NCI-H187 treated with DMSO at 0.1 percent for 48 hours (cell line): ENCODE measurements at places on chromosomes 7 and 10.
A peak's percentile ranks its signal among the peaks of the same experiment; 100 is the strongest.

- no peak for DNase-seq
Measured at GRCh38 chr7:12092499-12093130, 118.5 kb upstream of the TMEM106B start.

- no peak for DNase-seq
Measured at GRCh38 chr10:72176701-72177100, 39.1 kb upstream of the ANAPC16 start.

DNA sequence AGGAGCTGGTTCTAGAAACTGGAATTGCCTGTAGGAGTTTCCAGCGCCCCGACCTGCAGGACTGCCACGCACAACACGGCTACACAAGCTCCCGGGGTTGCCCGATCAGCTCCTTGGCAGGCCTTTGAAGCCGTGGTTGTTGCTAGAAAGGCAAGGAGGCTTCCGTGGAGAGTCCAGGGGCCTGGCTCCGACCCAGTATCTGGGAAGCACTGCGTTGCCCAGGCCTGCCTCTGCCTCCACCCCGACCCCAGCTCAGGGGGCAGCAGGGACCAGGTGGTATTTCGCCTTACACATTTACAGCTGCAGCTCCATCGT is 54.4 kb downstream of the PROSER2 start:
- DNase-seq = no peak

DNA sequence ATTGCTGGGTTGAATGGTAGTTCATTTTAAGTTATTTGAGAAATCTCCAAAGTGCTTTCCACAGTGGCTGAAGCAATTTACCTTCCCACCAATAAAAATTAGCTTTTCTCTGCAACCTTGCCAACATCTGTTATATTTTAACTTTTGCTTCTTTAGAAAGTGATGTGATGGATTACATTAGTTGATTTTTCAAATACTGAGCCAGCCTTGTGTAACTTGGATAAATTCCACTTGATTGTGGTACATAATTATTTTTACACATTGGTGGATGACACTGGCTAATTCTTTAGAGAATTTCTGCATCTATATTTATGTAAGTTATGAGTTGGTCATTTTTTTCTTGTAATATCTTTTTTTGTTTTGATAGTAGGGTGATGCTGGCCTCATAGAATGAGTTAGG is 634.1 kb downstream of the GALNT17 start:
- DNase-seq = no peak

GRCh38 chr7:2474813-2475677 is 1.2 kb downstream of the GRIFIN start:
- no peak for DNase-seq

- no peak for DNase-seq
Measured at GRCh38 chr7:155306673-155307470, 9.2 kb downstream of the INSIG1 start.

DNA sequence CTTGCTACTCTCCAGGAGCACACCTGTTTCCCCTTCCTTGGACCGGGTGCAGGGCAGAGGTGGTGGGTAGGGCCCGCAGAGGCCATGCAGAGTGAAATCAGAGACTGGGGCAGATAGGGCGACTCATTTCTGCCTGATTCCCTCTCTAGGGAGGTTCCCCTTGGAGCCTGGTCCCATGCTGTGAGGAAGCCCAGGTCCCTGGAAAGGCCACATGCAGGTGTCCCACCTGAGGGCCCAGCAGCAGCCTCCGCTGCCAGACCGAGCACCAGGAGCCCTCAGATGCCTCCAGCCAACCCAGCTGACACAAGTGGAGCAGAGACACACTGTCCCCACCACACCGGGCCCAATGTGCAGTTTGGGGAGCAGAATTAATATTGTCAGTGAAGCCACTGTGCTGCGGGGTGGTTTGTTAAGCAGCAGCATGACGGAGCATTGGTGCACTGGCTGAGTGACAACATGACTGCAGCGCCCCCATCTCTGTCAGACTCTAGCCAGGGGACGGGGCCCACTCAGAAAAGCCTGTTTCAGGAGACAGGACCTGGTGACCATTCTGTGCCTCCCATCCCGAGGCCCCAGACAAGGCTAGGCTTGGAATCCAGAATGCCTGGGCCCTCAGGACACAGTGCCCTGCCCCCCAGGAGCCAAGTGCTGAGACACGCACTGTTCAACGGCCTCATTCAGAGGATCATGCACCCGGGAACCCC is 30.4 kb upstream of the RET start:
- no peak for DNase-seq

- DNase-seq = no peak
Measured at GRCh38 chr7:116534790-116535189, 10.0 kb downstream of the CAV1 start.

GRCh38 chr7:22564511-22565045 is 64.6 kb upstream of the STEAP1B start:
- no peak for DNase-seq

DNA sequence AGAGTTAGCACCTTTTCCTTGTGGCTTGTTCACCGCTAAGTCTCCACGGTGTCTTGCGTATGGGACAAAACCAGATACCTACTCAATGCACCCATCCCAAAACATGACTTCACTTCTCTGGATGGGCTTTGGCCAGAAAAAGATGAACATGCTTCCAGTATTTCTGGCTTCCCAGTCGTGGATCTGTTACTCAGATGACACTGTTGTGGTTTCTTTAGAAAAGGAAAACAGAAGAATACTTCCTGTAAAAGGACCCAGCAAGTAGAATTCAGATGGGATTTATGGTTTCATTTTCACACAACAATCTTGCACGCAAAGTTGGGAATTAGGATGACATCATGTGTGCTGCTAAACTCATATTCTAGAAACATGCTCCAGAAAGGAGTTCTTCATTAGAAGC is 216.7 kb downstream of the ADAM12 start:
- DNase-seq = no peak

- DNase-seq = no peak
Measured at GRCh38 chr10:45001381-45002148, 842 bp downstream of the ZNF22 start.

DNA sequence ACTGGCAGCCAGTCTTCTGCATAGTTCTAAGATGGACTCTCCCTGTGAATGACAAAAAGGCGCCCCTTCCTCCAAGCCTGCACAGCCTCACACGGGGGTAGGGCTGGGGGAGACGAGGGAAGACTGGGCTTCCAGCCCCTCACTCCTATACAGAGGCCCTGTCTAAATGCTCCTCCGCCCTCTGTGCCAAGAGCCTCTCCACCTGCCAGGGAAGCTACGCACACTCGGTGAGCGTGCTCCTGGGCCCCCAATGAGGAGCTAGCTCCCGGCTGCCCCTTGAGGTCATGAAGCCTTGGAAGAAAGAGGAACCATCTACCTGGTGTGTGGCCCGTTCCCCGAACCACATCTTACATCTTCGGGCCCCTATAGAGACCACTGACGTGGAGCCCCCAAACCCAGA is 54.8 kb downstream of the CRTAC1 start:
- no peak for DNase-seq

DNA sequence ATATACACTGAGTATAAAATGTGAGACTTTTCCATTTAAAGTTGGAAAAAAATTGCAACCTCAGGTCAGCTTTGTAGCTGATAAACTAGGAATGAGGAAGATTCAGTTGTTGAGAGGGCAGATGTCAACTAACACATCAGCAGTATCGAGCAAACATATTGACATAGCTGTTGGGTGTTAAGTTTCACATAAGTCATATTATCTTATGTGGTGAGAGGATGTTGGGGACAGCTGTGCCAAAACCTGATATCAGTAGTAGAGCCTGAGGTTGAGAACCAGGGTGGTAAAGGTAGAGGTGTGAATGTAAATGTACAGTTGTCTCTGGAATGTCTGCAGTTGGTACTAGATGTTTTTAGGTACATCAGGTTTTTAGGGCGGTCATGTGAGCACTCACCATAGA is 5.0 kb downstream of the ZRANB1 start:
- DNase-seq = no peak

- no peak for DNase-seq
Measured at GRCh38 chr7:42831718-42832522, 80.0 kb downstream of the C7orf25 start.

DNA sequence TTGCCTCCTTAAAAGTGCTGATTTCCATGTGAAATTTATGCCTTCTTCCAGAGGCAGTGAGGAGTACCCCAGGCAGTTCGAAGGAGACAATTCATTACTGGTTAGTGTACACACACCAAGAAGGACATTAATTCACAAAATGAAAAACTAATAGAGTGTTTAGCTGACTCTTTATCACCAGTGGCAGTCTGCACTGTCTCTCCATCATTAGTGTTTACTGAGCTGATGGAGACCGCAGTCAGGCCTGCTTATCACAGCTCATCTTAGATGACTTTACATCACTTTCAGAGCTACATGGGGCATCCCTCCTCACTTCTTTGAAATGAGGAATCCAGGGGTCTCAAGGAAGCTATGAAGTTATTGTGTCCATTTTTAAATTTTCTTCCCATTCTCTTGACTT is 155.5 kb upstream of the LRGUK start:
- no peak for DNase-seq

DNA sequence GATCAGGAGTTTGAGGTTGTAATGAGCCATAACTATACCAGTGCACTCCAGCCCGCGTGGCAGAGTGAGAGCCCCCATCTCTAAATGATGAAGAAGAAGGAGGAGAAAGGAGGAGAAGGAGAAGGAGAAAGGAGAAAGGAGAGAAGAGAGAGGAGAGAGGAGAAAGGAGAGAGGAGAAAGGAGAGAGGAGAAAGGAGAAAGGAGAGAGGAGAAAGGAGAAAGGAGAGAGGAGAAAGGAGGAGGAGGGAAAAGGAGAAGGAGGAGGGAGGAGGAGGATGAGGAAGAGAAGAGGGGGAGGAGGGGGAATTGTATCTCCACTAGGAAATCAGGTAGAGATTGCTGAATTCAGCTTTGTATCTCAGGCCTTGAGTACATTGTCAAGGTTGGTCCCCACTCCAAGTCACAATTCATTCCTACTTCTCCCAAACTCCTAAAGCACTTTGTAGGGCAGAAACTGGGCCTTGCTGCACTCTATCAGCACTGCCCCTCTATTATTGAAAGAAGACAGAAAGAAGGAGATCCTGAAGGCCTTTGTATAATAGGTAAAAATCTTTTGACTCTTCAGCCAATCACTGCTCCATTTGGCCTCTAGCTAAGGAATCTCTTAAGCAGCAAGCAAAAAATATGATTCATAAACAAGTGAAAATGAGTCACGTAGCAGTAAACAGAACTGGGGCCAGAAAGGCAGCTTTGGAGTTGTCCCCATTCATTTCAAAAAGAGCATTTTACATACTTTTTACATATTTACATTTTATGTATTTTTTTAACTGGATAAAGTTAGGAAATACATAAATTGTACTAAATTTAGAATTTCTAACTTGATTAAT is 178.0 kb downstream of the IMMP2L start:
- no peak for DNase-seq

DNA sequence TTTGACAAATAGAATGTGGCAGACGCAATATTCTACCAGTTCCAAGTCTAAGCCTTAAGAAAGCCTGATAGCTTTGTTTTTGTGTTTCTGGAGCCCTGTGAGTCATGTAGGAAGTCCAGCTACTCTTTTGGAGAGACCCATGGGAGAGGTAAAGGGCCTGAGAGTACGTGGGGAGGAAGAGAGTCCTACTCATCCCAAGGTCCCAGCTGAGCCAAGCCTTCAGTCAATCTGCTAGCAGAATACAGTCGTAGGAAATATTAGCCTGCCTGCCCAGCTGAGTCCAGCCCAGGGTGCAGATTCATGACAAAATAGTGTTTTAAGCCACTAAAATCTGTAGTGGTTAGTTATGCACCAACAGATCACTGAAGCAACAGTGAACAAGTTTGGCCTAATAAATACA is 9.0 kb upstream of the GNA12 start:
- DNase-seq = no peak

DNA sequence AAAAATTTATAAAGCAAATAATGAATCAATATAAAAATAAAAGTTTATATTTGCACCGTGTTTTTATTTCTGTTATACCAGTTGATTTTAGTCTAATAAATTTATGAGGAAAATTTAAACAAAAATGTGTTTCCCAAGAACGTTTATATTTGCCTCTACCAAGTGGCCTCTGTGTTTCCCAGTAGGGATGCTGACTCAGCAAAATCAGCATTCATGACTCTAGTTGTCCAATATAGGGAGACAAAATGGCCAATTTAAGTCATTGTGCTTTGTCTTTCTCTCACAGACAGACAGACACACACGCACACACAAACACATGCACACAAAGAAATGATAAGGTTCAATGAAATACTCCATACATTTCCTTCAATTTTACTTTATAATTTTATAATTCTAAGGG is 942.5 kb upstream of the ZWINT start:
- no peak for DNase-seq

DNA sequence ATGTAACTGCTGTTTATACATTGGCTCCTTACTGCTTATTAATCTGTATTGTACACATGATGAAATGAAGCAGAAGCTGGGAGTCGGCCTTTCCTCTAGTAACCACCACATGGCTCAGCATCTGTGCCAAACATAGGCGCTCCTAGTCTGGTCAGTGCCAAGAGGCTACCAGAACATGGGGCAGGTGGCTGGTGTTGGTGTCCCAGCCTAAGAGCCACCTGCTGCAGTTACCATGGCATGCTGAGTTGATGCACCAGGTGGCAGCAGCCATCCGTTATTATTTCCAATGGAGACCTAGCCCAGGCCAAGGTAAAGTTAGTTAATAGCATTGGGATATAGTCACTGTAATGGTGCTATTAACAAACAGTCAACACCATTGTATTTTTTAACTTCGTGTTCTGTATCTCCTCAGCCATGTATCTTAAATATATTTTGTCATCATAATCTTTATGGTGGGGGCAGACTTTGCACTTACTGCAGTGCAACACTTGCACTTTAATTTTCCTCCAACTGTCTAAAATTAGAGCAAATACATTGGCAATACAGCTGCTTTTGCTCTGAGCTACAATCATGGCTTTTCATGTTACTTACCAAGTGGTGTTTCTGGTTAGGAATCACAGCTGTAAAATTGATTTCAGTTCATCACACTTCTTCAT is 33.1 kb downstream of the HBP1 start:
- no peak for DNase-seq

DNA sequence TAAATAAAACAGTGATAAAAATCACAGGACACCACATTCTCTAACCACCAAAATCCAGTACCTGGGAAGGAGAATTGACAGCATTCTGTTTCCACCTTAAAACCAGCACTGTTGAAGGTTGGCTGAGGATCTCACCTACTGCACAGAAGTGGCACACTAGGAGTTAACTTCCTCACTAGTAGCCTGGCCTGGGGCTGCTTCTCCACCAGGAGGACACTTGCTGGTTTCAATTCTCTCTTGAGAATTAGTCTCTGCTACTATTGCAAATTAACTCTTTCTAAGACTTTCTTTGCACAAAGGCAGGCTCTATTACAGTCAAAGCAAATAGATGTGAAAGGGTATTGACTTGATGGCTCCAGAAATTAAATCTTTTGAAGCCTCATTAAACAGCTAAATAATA is 2.3 kb upstream of the CTTNBP2 start:
- DNase-seq = peak; percentile 48

GRCh38 chr7:130273933-130274255 is 7.2 kb downstream of the CPA2 start:
- DNase-seq = no peak

DNA sequence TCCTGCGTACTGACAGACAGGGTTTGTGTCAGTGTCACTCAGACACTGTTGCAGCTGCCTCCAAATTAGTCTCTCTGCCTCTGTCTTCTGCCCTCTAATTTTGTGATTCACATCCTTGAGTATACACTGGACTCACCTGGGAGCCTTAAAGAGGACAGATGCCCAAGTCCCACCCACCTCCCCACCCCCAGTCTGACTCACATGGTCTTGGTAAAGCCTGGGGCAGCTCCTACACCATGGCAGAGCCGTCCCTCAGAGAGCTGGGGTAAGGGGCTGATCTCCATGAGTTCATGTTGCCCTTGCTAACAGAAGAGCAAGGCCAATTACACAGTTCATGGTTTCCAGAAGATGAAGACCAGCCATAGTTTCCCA is 197.6 kb upstream of the STK17A start:
- DNase-seq = no peak

GRCh38 chr7:131110297-131111080 is 217.2 kb upstream of the MKLN1 start:
- DNase-seq = no peak
